Testis (tissue), 5 donors: ENCODE measurements at places on chromosomes 13 and 19. TPM values are rescaled to one million over a fixed set of nuclear protein-coding genes. Genes with fewer than 3 reads are reported as not detected.

Gene MYPOP
- polyA plus RNA-seq = 9.5 TPM

Gene PGLYRP1
- polyA plus RNA-seq = not detected

Gene SULT2A1
- polyA plus RNA-seq = 2.3 TPM

Gene ZSWIM9
- polyA plus RNA-seq = 5.1 TPM

Gene ZAR1L
- 0.78 TPM for polyA plus RNA-seq
